ENCODE measurements at places on chromosomes 1 and 21. TPM values are rescaled to one million over a fixed set of nuclear protein-coding genes. Genes with fewer than 3 reads are reported as not detected.
A peak's percentile ranks its signal among the peaks of the same experiment; 100 is the strongest.

GRCh38 chr1:100657876-100658715 lies 61.4 kb upstream of the VCAM1 start:
- DNase-seq: no peak

GRCh38 chr1:55288245-55288644 lies 73.1 kb upstream of the USP24 start:
- no peak for DNase-seq

- DNase-seq: no peak
These were observed 33.8 kb upstream of the FCRL3 start for GRCh38 chr1:157734321-157734720.

DNA sequence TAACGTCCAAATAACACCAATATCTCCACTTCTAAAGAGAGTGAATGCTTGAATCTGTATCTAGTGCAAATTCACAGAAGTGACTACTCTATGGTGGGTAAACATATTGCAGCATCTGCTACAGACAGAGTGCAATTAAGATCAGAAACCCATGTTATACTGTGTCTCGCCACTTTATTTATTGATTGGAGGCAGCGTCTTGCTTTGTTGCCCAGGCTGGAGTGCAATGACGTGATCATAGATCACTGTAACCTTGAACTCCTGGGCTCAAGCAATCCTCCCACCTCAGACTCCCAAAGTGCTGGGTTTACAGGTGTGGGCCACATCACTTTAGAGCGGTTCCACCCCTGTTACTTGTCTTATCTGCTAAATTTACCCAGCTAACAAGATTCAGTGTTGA lies 57.0 kb downstream of the HLCS start:
- DNase-seq: no peak

DNA sequence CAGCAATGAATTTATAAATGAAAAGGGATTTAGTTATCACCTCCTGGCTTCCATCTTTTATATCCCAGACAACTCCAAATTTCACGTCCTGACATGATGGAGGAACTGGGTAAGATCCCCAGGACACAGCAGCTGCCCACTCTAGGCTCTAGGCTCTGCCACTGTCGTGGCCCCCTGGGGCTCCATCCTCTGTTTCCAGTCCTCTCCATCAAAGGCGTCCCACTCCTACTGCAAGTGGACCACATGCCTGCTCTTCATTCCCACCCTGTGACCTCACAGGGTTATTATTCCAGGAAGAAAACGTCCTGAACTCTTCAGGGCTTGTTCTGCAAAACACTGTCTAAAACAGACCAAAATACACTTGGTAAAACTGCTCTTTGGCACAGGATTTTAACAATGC lies 11.9 kb downstream of the URB1 start:
- DNase-seq: no peak

GRCh38 chr1:225940385-225941151 lies 452 bp downstream of the LEFTY2 start:
- DNase-seq: no peak

DNA sequence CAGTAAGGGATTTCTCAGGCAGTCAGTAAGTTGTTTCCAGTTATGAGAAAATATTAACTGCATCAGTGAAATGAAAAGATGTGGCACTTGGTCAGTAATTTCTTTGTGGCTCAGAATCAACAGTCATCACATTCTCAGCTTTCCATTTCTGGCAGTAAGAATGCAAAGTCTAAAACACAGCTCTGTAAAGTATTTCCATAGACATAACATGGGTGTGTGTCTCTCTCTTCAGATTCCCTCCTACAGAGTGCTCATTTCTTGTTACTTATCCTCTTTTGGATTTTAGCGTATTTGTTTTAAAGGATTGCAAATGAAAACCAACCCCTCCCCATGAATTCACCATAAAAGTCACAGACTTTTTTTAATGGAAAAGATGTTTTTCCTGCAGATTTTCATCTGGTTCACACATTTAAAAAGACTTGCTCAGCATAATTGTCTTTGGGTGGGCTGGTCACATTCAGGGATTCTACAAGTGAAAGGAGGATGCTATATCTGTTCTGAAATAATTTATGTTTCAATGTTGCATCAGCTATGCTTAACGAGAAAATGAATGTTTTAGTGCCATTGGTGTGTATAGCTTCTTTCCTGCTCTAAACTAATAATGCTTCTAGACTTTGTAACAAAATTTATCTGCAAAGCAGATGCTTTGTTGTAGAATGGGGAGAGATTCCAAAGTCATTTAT lies 34.6 kb upstream of the CD55 start:
- no peak for DNase-seq

DNA sequence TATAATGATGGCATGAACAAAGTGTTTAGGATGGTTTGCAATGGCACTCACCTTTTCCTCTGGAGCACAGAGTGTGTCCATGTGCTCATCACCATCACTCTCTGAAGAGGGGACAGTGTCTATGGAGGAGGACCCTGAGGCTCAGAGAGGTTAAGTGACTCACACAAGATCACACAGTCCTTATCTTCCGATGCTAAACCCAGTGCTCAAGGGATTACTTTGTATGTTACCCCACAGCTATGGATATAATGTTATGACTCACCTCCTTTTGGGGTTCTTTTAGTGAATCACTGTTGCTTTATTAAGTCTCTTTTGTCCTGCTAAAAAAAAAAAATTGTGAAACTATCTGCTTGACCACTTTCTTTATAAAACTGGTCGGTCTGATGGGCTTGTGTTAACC lies 67.6 kb downstream of the TENT5C start:
- DNase-seq: no peak

DNA sequence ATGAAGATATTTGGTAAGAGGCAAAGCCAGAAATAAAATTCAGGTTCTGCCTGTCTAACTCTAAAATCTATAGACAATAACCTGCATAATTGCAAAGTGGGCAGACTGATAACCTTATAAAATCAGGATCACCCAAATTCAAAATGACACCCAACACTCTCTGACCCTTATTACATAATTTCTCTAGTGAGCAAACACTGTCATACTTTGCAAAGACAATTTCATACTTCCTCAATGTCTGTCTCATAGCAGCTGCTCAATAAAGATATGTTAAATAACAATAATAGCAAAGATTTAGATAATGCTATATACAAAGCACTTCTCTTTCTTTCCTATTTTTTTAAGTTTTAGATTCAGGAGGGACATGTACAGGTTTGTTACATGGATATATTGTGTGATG lies 118.5 kb downstream of the UCHL5 start:
- no peak for DNase-seq

DNA sequence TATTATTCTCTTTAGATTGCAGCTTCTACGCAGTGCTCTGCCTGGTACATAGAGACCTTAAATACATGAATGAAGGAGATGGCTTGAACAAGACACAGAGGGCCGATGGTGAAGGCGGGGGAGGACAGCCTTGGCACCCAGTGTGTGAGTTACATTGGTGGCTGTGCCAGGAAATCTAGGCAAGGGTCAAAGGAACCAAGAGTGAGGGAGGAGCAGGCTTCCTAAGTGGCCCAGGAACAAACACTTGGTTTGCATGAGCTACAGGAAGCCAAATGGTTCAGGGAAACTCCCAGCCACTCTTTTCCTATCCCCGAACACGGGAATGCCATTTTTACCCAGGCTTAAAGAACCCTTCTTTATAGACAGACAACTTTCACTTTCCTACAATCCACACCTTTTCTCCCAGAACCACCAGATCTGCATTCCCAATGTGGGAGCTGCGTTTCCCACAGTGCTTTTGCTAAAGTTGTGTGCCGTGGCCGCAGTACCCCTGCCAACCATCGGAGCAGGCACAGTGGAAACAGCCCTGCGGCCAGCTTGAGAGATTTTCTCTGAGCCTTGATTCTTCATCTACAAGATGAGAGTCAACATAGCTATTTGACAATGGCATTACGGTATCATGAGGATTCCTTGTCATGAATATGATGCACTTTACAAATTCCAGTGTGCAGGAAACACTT lies 3.5 kb upstream of the CLEC20A start:
- no peak for DNase-seq

GRCh38 chr1:184193451-184193850 lies 141.9 kb downstream of the TSEN15 start:
- no peak for DNase-seq

GRCh38 chr1:213683529-213683928 lies 304.2 kb upstream of the PROX1 start:
- no peak for DNase-seq

DNA sequence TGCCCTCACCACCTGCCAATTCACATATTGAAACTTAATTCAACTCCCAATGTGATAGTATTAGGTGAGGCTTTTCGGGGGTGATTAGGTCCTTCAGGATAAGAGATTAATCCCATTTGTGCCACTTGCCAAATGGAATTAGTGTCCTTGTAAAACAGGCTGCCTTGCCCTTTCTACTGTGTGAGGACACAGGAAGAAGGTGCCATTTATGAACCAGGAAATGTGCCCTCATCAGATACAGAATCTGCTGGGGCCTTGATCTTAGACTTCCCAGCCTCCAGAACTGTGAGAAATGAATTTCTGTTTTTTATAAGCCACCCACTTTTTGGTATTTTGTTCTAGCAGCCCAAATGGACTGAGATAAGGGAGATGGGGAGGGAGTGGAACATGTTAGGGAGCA lies 39.1 kb upstream of the AGL start:
- DNase-seq: no peak

DNA sequence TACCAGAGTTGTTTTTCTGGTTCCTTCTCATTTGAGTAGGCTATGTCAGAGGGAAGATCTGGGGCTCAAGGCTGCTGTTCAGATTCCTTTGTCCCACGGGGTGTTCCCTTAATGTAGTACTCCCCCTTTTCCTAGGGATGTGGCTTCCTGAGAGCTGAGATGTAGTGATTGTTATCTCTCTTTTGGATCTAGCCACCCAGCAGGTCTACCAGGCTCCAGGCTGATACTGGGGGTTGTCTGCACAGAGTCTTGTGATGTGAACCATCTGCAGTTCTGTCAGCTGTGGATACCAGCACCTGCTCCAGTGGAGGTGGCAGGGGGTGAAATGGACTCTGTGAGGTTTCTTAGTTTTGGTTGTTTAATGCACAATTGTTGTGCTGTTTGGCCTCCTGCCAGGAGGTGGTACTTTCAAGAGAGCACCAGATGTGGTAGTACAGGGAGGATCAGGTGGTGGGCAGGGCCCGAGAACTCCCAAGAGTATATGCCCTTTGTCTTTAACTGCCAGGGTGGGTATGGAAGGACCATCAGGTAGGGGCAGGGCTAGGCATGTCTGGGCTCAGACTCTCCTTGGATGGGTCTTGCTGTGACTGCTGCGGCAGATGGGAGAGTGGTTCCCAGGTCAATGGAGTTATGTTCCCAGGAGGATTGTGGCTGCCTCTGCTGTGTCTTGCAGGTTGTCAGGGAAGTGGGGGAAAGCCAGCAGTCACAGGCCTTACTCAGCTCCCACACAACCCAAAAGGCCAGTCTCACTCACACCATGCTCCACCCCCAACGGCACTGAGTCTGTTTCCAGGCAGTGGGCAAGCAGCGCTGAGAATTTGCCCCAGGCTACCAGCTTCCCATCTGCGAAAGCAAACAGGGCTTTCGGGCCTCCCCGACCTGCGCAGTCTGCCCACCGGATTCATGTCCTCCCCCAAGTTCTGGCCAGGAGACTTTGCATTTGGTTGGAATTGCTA lies 64.2 kb downstream of the SERINC2 start:
- DNase-seq: no peak

DNA sequence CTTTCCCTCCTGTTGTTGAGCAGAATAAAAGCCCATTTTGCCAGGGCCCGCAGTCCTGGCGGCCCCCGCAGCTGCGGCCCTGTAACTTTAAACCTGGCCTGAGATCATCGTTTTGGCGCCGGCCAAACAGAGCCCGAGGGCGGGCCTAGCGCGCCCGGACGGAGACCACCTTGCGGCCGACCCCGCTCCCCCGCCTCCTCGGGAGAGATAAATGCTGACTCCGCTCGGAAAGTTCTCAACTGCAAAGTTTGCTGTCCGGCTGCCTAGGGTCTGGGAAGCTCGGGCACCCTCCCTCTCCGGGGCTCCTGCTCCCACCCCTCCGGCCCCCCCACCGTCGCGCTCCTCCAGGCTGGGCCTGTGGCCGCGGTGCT lies at the start of gene PDPN:
PDPN (plus strand) TSS at position 238 of the 371 bp plus-strand sequence. CDS start 202 bp downstream, outside the sequence.
- DNase-seq: no peak

GRCh38 chr1:74641876-74642275 lies 31.7 kb downstream of the ERICH3 start:
- DNase-seq: no peak

DNA sequence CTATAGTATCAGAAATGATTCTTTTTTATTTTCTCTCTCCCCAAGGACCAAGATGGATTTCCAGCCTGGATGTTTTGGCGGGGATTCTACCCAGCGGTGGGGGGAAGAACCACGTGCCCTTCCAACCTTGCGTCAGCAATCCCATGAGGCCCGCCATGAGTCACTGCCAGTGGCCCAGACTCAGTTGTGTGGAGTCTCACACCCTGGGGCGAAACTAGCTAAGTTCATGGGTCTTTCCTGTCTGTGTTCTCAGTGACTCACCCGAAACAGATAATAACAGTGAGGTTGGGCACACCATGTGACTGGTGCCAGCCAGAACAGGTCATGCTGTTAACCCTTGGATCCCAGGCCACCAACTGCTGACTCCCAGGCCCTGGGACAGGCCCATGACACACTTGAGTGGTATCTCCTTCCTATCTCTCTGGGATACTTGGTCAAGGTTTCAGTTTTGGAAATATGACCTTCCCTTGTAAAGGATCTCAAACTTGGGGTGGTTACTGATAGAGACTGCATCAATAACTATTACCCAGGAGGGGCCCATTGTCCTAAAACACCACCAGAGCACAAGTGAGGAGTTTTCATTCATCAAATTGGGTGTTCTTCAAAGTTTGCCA lies 98.0 kb upstream of the DUSP10 start:
- DNase-seq: peak; percentile 57

GRCh38 chr1:226523646-226524406 lies 24.7 kb upstream of the STUM start:
- DNase-seq: no peak

DNA sequence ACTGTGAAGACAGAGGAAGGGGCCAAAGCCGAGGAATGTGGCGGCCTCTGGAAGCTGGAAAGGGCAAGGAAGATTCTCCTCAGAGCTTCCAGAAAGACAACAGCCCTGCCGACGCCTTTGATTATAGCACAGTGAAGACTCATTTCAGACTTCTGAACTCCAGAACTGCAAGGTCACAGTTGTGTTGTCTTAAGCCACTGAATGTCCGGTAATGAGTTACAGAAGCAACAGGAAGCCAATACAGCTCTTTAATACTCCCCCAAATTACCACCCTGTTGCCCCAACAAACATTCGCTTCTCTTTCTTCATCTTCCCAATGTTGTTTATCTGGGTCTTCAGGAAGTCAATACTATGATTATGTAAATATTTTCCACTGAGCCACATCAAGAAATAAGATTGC lies 44.0 kb downstream of the ETS2 start:
- no peak for DNase-seq

GRCh38 chr1:36349839-36350238 lies 26.4 kb upstream of the EVA1B start:
- DNase-seq: no peak

- DNase-seq: no peak
These were observed 61.5 kb downstream of the SKI start for GRCh38 chr1:2289607-2290006.

Gene ZBTB21
- total RNA-seq: 28.7 TPM

Gene SLC1A7
- total RNA-seq: not detected

Gene SH2D1B
- total RNA-seq: 0.12 TPM

Gene OR10Z1
- total RNA-seq: not detected

Gene SLC2A5
- not detected for total RNA-seq

Gene P3H1
- total RNA-seq: 32.9 TPM

Gene UTS2
- 3.0 TPM for total RNA-seq

Gene UBE4B
- total RNA-seq: 44.7 TPM

Gene FCRL6
- not detected for total RNA-seq

Gene BRINP3
- not detected for total RNA-seq

Gene GBP1
- total RNA-seq: 0.15 TPM

Gene PDPN
- total RNA-seq: not detected

All from HCT116 (cell line).